ENCODE measurements at places on chromosomes 7 and 10. TPM values are rescaled to one million over a fixed set of nuclear protein-coding genes. Genes with fewer than 3 reads are reported as not detected.

ZNF485 gene
- total RNA-seq = 1.2 TPM

LRRC4 gene
- 3.8 TPM for total RNA-seq

TMEM225B gene
- not detected for total RNA-seq

ANKRD1 gene
- total RNA-seq = 591 TPM

GPR26 gene
- total RNA-seq = not detected

MALSU1 gene
- 62.6 TPM for total RNA-seq

LRIT1 gene
- total RNA-seq = not detected

PIP gene
- not detected for total RNA-seq

LRRC18 gene
- total RNA-seq = not detected

All from endothelial cell of umbilical vein (primary cell).